ENCODE measurements at places on chromosomes 5 and 9.

DNA sequence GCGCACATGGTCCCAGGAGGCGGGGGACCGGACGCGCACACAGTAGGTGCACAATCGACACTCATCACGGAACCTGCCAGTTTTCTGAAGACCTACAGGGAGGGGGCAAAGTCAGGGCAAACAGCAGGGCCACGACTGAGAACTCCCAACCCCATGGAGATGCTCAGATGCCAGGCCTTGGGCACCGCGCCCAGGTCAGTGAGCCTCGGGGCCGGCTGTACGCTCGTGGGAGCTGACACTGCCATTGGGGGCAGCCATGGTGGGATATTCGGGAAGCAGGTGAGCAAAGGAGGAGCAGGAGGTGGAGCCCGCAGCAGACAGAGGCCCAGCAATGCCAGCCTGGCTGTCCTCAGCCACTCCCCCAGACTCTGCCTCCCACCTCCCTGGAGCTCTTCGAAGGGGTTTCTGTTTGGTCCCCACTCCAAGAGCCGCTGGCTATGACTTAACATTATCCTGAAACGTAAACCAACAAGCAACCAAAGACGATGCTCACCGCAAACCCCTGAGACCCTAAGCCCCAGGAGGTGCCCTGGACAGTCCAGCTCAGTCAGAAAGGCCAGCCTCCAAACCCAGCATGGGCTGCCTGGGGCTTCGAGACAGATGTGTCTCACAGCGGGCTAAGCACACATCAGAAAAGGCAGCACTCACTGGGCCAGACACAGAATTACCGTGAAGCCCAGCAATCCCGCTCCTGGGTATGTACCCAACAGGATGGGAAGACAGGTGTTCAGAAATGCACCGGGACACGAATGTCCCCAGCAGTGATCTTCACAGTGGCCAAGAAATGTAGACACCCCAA lies 78.4 kb downstream of the VAV2 start:
- no peak for DNase-seq

DNA sequence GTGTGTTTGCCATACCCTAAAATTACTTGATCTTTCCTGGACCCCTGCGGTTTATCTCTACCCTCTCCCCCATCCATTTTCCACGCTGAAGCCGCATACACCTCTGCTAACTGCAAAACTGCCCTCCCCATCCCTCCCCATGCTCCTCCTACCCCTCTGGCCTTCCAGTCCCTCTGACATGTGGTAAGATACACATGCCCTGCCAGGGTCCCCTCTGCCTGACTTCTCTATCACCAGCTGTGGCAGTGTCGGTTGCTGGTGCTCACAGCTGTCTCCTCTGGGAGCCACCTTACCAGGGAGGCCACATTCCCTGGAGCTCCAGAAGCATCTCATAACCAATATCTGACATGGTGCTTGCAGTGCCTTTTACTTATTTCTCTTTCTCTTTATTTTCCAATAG lies 58.9 kb upstream of the COL15A1 start:
- DNase-seq, result no peak

- no peak for DNase-seq
Observed at GRCh38 chr5:168788107-168788506, 208.9 kb upstream of the PANK3 start.

GRCh38 chr5:14574096-14574495 lies 7.5 kb upstream of the OTULINL start:
- no peak for DNase-seq

GRCh38 chr9:91811024-91811909 lies 138.8 kb downstream of the ROR2 start:
- DNase-seq, result no peak

DNA sequence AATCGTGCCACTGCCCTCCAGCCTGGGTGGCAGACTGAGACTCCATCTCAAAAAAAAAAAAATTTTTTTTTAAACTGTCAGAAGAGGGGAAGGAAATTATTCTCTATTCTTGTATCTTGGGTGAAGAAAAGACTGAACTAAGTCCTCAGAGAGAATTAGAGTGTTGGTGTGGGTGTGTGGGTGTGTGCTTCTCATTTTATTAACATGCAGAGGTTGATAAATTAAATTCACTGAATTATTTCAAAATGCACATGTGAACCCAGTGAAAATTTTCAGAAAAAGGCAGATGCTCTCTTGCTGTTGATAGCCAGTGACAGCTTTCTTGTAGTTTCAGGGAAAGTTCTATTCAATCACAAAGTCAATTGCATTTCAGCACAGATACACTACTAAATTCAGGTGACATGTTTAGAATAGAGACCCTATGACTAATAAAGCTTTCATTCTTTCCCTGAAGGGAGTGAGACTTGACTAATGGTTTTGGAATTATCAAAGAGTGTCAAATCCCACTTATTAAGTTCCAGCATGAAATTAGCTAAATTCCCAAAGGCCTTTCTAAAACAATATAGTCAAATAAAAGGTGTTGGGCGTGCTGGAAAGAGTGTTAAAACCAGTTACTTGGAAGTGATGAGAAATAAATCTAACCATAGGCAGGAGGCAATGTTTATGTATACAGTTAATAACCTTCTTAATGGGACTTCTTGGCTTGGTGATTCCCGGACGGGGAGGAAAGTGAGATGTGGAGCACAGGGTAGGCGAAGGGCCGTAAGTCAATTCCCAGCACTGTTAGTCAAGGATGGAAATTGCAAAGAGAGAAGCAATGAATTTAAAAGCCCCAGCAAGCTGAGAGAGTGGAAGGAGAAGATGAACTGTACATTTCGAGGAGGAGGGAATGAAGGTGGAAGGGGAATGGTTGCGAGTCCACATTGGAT lies 103.2 kb upstream of the SPATA31D4 start:
- DNase-seq, result no peak

DNA sequence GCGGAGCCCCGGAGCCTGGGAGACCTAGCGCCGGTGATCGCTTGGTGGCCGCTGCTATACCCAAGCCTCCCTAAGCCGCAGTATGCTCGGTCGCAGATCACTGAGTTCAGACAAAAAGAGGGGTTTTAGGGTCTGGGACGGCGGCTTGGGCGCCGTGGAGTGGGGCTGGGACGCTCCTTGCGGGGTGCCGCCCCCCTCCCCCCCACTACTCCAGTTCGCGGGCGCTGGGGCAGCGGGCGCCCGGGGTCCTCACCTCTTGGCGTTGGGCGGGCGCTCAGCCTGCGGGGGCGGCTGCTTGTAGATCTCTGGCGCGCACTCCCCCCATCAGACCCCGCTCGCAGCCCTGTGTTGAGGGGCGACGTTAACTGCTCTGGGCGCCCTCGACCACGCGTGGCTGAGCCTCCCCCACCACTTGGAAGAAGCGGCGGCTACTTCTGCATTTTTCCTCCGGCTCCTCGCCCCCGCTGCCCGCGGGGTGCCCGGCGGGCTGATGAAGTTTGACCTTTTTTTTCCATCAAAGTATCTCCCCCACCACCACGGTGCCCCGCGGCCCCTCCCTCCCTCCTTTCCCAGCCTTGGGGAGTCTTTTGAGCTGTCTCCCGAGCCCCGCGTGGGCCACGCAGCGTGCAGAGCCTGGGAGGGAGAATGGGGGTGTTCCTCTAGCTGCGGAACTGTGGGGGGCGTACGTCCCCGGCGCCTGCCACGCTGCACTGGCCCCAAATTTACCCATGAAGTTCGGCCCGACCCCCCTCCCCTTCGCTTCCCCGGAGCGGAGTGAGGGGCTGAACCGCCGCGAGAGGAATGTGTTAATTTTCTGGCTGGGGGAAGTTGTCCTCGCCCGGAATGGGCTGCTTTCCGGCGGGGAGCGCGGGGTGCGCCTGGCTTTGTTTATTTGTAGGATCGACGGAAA lies 1.2 kb downstream of the CXXC5 start:
- DNase-seq, result no peak
